ENCODE measurements at places on chromosomes 7 and 10.
A peak's percentile ranks its signal among the peaks of the same experiment; 100 is the strongest.

DNA sequence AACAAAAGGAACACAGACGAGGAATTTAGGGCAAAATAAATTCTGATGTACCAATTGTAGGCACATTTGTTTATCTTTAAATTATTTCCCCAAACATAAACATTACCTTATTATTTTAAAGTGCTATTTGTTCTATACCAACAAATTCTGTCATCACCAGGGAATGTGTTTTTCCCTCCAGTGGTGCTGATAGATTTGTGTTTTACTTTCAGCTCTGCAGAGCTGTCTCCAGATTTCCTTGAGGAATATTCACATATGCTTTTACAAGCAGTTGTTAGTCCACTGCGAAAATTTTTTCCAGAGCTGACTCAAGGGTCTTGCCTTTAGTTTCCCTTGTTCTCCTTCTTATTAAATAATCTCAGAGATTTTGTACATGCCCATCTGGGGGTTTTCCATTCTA, 362.8 kb downstream of the PHF14 start:
- no peak for DNase-seq

- no peak for DNase-seq
Measured at GRCh38 chr7:140033036-140033435, 29.7 kb downstream of the PARP12 start.

- DNase-seq, result peak; percentile 38
Measured at GRCh38 chr10:74900297-74900696, 73.9 kb downstream of the KAT6B start.

- DNase-seq, result no peak
Measured at GRCh38 chr7:120841608-120842007, 16.3 kb downstream of the TSPAN12 start.

GRCh38 chr7:22301790-22302189, 55.2 kb downstream of the RAPGEF5 start:
- DNase-seq, result no peak

GRCh38 chr7:133001727-133002126, 80.2 kb downstream of the CHCHD3 start:
- no peak for DNase-seq

Measured in CD4-positive, alpha-beta T cell treated with Interleukin-6 at 100 ng/mL for 8 hours (primary cell).